ENCODE measurements at places on chromosomes 4 and X.

- no peak for DNase-seq
These were observed 24.5 kb downstream of the ZNF41 start for GRCh38 chrX:47458528-47458927.

- no peak for DNase-seq
These were observed 2.4 kb upstream of the AFF2 start for GRCh38 chrX:148498067-148498466.

- DNase-seq = no peak
These were observed 9.3 kb downstream of the ZNF185 start for GRCh38 chrX:152907084-152907651.

GRCh38 chr4:104436542-104436941 is 58.2 kb downstream of the CXXC4 start:
- no peak for DNase-seq

GRCh38 chr4:22323691-22324090 is 192.2 kb downstream of the ADGRA3 start:
- DNase-seq = no peak

DNA sequence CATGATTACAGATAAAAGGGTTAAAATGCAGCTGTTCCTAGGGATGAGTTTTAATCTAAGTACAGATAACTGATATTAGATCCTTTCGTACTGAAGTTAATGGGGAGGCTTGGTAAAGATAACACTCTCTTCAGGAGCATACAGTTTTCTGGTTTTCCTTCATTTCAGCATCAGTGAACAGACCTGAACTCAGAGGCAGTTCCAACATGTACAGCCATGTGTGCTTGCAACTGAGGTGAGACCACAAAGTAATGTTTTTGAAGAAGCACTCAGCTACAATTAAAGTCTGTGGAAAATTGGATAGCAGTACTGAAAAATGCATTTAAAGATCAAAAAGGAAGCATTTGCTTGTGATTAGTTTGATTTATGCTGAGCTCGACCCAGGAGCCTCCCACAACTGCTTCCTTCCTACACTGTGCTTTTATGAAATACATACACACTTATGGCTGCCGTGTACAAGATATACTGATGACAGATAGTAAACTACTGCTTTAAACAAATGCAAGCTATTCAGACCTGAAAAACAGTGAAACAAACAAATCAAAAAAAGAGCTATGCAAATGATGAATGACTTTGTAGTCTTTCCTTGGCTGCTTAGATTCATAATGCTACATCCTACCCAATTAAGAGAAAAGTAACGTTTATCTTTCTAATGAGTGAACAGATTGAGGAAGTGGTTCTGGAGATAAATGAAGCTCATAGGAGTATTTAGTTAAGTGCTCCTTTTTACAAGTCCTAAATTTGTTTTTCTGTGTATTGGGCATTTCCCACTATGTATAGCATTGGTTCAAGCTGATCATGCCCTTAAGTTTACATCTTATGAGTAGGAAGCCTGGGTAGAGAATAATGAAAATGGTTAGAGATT is 68.4 kb downstream of the PDLIM5 start:
- no peak for DNase-seq

DNA sequence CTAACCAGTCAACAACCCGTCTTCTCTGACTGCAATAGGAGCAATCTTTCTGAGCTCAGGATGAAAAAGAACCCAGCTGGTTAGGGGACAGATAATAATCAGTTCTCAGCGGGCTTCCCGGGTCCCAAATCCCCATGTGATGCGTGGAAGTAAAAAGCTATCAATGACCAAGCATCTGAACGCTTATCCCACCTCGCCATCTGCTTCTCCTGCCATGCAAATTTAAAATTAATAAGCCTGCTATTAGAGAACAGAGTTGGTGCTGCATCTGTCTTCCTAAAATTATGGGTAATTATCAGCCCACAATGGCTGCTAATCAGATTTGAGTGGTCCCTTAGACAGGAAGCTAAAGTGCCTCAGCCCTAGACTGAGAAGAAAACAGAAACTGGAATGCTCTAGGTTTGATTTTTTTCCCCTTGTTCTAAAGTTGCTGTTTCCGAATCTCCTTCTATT is 37.5 kb downstream of the AFAP1 start:
- DNase-seq = no peak

DNA sequence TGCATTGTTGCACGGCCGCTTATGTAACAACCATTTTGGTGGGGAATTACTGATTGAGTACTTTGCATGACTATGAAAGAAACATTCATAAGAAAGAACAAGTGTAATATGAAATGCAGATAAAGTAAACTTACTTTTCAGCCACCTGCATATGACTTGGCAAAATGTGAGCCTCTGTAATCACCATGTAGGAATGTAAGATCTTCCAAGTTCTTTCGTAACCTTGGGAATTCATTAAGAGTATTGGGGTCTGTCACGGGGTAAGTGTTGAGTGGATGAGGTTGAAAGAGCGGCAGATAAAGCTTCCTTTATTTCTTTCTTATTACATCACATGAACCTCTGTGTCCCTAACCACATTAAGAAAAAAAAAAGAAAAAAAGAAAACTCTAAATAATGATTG is 348.5 kb upstream of the NR3C2 start:
- no peak for DNase-seq
